ENCODE measurements at places on chromosomes 2 and 18. TPM values are rescaled to one million over a fixed set of nuclear protein-coding genes. Genes with fewer than 3 reads are reported as not detected.

PIK3C3 gene
- polyA plus RNA-seq, result 18.8 TPM

LNPK gene
- polyA plus RNA-seq, result 10.8 TPM

SLC23A3 gene
- polyA plus RNA-seq, result 0.90 TPM

LINC00305 gene
- not detected for polyA plus RNA-seq

RAB6D gene
- polyA plus RNA-seq, result 0.07 TPM

CRACDL gene
- 0.51 TPM for polyA plus RNA-seq

CRYGA gene
- not detected for polyA plus RNA-seq

CRYGC gene
- polyA plus RNA-seq, result not detected

HOXD11 gene
- 3.7 TPM for polyA plus RNA-seq

ZNF396 gene
- 0.94 TPM for polyA plus RNA-seq

SLC66A2 gene
- polyA plus RNA-seq, result 9.5 TPM

TUBB8B gene
- polyA plus RNA-seq, result not detected

NEU4 gene
- polyA plus RNA-seq, result 0.25 TPM

KCNK3 gene
- polyA plus RNA-seq, result 1.6 TPM
